ENCODE measurements at places on chromosomes 1 and 21.

DNA sequence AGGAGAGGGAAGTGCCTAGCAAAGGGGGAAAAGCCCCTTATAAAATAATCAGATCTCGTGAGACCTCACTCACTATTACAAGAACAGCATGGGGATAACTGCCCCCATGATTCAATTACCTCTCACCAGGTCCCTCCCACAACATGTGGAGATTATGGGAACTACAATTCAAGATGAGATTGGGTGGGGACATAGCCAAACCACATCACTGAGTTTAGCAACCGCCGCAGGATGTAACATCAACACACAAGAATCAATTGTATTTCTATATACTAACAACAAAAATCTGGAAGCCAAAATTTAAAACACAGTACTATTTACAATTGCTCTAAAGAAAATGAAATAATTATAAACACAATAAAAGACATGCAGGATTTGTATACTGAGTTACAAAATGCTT, 21.9 kb downstream of the DIRAS3 start:
- DNase-seq, result no peak

DNA sequence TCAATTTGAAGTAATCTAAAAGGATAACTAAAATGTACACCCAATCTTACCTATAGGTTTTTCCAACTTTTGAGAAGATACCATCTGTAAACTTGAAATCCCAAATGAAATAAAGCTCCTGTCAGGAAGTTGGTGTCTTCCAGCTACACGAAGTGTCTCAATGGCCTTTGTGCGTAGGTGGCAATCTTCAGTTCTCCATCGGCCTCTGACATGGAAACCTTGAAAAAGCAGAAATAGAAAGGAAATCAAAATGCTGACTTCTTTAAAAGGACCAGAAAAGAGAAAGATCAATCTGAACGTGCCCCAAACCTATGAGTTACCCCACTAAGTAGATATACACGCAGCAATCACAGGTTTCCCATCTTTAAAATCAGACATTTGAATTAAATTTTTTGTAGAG, 10.0 kb downstream of the MKNK1 start:
- DNase-seq, result no peak

DNA sequence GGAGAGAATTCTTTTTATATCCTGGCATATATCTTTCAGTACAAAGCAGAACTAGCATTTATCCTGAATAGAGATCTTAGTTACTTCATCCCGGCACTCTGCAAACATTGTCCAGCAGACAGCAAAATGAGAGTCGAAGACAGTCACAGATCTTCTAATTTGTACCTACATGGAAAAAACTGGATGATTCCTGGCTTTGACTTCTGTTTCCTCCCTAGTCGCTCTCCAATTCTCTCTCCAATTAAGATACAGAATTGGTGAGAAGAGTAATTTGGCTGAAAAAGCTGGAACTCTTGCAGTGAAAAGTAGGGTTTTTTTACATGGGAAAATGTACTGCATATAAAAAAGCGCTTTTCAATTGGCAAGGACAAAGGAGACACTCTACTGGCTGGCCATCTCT, 151.1 kb upstream of the C8B start:
- DNase-seq, result no peak

GRCh38 chr21:33587792-33588484, 546 bp downstream of the DONSON start:
- peak; percentile 17 for DNase-seq

DNA sequence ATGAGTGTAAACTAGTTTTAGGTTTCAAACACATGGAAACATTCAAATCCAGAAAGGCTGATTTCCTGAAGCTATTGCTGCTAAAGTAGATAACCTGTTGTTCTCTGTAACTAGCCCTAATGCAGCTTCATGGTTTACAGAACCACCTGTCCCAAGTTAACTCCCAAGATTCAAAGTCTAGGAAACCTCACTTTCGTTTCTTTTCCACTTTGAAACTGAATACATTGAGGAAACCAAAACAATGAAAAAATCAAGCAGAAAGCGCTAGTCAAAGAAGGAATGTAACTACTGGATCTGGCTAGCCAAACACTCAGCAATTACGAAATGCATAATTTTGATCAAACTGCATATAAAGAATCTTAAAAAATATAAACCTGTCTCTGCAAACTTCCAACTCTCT, 17.8 kb downstream of the SLC16A1 start:
- no peak for DNase-seq

DNA sequence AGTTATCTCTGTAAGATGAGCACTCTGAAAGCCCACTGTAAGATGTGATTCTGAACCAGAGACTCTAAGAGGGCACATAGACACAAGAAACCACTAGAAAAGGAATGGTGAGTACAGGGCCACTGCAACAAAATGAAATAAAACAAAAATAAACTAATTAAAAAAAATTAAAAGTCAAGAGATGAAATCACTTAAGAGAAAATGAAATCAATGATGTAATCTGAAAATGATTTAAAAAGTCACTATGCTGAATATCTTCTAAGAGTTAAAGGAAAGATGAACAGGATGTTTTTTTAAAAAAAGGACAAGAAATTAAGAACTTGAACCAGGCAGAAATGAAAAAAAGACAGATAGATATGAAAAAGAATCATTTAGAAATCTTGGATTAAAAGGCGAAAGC, 110.6 kb upstream of the OLIG2 start:
- no peak for DNase-seq

DNA sequence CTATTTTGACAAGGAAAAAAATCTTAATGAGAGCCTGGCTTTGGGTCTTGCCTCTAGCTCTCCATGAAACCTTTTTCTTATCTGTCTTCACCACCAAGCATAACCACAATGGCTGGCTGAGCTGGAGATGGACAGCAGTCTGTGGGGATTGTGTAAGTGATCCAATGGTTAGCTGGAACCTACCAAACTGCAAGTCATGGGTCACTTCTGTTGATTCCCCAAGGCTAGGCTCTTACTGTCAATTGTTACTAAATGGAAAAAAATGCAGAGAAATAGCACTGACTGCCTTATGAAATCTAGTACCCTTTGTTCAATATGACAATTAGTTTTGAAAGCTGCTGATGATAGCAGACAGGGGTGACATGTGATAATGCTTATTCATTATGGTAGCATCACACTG, 359.0 kb downstream of the ST6GALNAC3 start:
- no peak for DNase-seq

DNA sequence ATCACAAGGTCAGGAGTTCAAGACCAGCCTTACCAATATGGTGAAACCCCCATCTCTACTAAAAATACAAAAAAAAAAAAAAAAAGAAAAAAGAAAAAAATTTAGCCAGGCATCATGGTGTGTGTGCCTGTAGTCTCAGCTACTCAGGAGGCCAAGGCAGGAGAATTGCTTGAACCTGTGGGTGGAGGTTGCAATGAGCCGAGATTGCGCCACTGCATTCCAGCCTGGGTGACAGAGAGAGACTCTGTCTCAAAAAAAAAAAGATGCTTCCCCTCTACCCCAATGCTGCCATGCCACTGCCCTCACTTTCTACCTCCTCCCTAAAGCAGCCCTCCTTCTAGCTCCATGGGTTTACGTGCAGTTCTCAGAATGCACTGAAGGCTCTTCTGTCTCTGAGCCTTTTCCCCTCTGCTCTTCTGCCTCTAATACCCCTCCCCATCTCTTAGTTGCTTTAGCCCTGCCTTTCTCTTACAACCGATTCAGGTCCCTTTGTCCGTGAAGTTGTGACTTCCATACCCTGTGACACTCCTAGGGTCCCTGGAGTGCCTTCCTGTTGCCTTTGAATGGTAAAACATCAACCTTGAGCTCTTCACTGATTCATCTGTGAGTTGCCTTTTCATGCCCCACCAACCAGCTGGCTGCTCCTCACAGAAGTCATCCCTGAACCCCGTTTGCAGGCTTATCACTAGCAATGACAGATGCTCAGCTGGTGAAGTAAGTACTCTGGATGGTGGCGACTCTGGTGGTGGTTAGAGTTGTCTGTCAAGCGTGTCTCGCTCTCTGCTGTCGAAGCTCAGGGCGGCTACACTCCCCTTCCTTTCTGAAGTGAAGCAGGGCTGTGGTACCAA, 234.9 kb downstream of the RHOU start:
- DNase-seq, result no peak

- no peak for DNase-seq
Observed at GRCh38 chr1:203268901-203269653, 36.2 kb upstream of the BTG2 start.

DNA sequence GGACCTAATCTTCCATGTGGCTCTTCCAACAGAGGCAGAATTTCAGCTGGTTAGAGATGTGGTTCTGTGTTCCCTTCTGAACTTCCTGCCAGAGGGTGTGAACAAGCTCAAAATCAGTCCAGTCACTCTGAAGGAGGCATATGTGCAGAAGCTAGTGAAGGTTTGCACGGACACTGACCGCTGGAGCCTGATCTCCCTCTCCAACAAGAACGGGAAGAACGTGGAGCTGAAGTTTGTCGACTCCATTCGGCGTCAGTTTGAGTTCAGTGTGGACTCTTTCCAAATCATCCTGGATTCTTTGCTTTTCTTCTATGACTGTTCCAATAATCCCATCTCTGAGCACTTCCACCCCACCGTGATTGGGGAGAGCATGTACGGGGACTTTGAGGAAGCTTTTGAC, 17.3 kb downstream of the TENT5C start:
- DNase-seq, result no peak

- DNase-seq, result no peak
Observed at GRCh38 chr1:116075990-116076389, 35.2 kb upstream of the MAB21L3 start.

- no peak for DNase-seq
Observed at GRCh38 chr1:100100202-100100601, 32.5 kb downstream of the SASS6 start.

GRCh38 chr1:207219979-207220889, 101.2 kb upstream of the CD55 start:
- DNase-seq, result no peak

- no peak for DNase-seq
Observed at GRCh38 chr1:2451741-2452140, 24.3 kb upstream of the PLCH2 start.

DNA sequence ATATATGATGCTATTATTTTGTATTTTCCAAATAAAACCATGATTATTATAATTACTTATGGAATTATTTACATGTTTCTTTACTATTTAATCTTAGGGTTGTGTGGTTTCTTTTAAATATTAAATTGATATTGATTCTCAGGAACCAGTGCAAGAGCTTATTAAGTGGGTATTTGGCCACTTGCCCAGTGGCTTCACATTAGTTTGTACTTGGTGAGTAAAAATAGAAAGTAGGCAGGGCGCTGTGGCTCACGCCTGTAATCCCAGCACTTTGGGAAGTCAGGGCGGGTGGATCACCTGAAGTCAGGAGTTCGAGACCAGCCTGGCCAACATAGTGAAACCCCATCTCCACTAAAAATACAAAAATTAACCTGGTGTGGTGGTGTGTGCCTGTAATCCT, 497.1 kb downstream of the PTPRC start:
- DNase-seq, result peak; percentile 82

All from mucosa of gallbladder (tissue), 1 donor.